Left kidney (tissue), 8 donors: ENCODE measurements at places on chromosomes 13 and 19. TPM values are rescaled to one million over a fixed set of nuclear protein-coding genes. Genes with fewer than 3 reads are reported as not detected.

- no peak for DNase-seq
These were observed 11.0 kb downstream of the ZNF835 start for GRCh38 chr19:56660381-56661107.

The DLEU7 gene
- 1.4 TPM for polyA plus RNA-seq

DNA sequence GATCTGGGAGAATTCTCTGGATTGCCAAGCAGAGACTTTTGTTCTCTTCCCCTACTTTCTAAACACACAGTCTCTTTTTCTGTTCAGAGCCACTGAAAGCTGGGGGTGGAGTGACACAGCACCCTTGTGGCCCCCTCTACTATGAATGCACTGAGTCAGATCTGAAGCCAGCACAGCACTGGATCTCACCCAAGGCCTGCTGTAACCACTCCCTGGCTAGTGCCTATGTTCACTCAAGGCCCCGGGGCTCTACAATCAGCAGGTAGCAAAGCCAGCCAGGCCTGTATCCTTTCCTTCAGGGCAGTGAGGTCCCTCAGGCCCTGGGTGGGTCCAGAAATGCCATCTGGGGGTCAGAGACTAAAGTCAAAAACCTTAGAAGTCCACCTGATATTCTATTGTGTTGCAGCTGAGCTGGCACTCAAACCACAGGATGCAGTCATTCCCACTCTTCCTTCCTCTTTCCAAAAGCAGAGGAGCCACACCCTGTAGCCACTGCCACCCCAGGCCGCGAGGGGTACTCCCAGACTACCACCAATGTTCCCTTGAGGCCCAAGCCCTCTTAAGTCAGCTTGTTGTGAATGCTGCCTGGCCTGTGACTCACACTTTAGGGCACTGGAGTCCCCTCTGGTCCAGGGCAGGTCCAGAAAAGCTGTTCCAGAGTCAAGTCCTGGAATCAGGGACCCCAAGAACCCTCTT lies 110.1 kb upstream of the RXFP2 start:
- no peak for DNase-seq

The CGB2 gene
- not detected for polyA plus RNA-seq

The PSG2 gene
- polyA plus RNA-seq = not detected

DNA sequence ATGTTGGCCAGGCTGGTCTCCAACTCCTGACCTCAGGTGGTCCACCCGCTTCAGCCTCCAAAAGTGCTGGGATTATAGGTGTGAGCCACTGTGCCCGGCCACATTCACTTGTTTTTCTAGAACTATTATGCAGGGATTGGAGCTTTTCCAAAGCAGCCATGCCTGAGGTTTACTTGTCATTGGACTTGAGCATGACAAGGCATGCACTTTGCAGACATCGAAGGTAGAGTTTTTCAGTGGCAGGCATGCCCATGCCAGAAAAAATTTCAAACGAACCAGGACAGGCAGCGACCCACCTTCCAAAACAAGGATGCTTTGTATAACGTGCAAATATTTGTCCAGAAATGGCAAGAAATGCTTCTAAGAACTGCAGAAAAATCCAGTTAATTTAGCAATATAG lies 17.7 kb downstream of the PNMA8A start:
- no peak for DNase-seq

GRCh38 chr13:75102001-75102716 lies 379.8 kb downstream of the TBC1D4 start:
- DNase-seq = no peak
